ENCODE measurements at places on chromosomes 2 and 18.

DNA sequence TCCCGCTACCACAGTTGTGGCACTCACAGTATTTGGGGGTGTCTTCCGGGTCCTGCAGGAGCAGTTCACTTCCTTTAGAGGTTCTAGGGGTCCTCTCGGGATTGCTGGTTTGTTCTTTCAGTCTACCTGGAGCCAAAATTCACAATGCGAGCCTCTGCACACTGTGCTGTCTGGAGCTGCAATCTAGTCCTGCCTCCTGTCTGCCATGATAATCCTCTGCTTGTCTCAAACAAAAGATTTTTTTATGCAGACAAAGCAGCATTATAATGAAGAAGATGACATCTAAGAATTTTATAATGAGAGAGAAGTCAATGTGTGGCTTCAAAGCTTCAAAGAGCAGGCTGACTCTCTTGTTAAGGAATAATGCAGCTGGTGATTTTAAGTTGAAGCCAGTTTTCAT is 975.1 kb upstream of the GYPC start:
- no peak for DNase-seq

DNA sequence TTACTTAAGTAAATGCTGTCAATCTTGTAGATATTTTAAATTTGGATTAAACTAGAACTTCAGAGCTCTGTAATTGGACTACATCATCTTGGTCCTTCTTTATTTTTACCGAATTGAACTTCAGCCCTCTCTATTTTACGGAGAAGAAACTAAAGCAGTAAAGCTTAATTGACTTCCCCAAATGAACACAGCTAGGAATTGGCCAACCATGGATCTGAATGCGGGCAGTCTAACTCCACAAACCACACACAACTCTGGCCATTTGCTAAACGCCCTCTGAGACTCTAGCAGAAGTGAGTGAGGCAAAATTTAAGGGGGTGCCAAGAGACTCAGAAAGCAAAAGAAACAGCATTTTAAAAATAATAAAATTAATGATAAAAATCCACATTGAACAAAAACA is 86.3 kb upstream of the KCTD1 start:
- no peak for DNase-seq

DNA sequence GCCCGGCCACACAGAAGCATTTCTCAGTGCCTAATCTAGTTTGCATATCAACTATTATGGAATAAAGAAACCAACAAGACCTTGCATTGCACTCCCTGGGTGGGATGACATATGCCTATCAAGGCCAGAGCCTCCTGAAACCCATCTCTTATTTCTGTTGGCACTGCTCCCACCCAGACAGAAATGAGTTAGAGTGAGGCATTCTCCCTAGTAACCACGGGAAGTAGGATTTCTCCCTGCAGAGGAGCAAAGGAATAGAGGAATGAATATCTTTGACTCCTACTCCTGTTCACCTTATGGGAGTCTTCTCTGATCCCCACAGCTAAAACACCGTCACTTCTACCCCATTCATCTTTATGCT is 24.2 kb upstream of the SCYGR1 start:
- DNase-seq: no peak

- no peak for DNase-seq
Measured at GRCh38 chr2:88857274-88857741, 165.8 kb downstream of the RPIA start.

GRCh38 chr18:78309924-78310323 is 669.7 kb upstream of the SALL3 start:
- no peak for DNase-seq

- DNase-seq: no peak
Measured at GRCh38 chr2:120103723-120104467, 91.0 kb downstream of the EPB41L5 start.

GRCh38 chr2:214574084-214574781 is 163.4 kb downstream of the VWC2L start:
- no peak for DNase-seq

GRCh38 chr2:118154176-118154575 is 65.9 kb downstream of the INSIG2 start:
- DNase-seq: no peak

DNA sequence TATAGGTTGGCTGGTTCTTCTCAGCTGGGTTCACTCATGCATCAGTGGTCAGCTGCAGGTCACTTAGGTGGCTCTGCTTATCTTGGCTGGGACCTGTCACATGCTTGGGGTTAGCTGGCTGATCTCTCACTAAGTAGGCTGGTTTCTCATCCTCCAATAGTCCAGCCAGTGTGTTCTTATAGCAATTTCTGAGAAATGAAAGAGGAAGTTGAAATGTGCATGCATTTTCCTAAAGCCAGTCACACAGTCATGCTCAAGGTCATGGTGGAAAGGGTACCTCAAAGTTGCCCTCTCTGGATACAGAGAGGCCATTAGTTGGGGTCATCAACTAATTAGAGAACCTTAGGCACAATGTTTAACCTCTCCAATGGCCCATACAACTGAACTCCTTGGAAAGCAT is 64.4 kb downstream of the KLHL29 start:
- no peak for DNase-seq

DNA sequence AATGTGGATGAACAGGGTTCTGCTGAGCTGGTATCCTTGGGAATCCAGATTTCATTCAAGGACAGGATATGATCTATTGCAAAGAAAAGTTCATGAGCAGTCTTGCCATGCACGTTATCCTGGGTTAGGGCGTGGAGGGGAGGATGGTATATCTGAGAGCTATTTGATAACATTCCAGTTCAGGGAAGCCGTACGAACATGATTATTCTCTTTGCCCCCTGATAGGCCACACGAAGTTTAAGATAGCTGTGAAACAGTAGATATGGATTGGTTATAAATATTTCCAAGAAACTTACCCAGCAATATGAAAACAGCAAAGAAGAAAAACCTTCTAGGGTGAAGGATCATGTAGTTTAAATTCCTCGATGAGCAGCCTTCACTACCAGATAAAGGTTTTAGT is 171.9 kb downstream of the LTBP1 start:
- no peak for DNase-seq

DNA sequence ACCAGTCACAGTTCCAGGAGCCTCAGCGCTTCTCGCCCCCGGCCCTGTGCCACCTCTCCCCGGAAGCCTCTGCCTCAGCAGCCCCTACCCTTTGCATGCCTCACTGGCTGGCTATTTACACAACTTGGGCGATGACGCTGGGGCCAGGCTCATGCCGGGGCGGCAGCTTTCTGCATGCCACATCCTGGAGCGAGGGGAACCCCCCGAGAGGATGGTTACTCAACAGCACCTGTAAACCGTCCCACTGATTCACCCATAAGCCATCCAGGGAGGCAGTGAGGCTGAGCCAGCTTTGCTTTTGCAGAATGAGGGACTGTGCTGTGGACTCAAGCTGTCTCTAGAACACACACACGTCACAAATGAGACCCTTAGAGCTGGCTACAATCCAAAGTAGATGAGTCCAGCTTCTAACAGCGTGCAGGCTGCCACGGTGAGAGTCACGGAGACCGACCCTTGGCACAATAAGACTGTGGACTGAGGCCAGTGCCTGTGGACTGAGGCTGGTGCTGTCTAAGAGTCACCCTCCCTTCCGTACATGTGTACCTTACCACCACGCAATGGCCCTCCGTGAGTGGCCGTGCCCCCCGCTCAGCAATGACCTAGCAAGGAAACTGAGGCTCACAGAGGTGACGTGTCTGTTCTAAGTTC is 45.6 kb upstream of the ODC1 start:
- DNase-seq: peak; percentile 92

DNA sequence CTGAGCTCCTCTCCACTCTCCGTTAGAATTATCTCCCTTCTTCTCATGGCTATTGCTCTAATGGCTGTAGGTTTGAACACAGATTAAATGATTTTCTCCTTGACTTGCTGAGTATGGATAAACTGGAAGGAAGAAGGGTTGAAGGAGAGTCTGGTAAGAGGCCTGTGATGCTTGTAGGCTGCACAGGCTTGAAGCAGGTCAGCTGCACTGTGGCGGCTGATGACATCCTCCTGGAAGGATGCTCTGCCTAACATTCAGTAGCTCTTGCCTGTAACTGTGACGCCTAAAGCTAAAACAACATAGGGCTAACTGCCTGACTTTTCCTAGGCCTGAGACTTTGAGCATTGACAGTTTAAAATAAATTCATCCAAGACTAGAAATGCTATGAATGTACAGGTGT is 166.3 kb downstream of the MREG start:
- no peak for DNase-seq

- DNase-seq: no peak
Measured at GRCh38 chr2:39135690-39136259, 14.9 kb upstream of the SOS1 start.

DNA sequence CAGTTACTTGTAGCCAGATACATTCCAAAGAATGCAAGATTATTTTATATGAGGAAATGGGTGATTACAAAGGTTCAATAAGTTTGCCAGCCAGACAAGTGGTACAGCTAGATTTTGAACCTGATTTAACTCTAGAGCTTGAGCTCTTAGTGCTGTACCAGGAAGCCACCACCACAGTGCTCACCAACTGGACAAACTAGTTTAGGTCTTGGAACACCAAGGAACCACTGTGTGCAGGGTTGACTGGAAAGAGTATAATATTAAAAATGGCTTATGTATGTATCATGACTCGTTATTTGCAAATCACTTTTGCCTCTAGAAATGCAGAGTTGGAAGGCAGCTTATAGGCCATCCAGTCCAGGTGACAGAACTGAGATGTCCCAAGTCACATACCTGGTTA is 177.2 kb downstream of the TXNL1 start:
- no peak for DNase-seq

DNA sequence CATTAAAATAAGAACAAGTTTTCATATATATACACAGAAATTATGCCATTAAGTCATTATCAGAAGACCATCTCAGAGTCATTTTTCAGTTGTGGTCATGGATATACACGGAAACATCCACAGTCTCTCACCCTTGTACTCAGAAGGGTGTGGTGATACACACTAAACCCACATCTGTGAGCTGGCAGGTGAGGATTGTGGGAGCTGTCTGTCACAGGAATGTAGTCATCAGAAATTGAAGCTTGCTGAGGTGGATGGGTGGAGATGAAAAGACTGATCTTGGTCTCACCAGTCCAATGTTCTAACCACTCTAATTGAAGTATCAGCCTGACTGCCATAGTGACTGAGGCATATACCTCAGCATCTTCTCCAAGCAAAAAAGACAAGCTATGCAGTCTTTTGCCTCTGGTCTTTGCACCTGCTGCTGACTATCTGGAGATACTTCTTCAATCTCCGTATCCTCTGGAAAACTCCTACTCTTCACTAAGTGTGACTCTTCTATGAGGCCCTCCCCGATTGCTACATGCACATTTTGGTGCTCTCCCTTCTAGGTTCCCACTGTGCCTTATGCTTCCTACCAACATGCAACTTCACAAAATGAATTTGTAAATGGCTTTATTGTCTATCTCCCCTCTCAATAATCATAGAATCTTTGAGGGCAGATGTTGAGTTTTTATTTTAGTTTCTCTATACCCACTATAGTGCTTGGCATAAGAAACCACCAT is 232.8 kb downstream of the DYM start:
- DNase-seq: no peak

GRCh38 chr2:149670086-149670485 is 82.5 kb upstream of the MMADHC start:
- no peak for DNase-seq

DNA sequence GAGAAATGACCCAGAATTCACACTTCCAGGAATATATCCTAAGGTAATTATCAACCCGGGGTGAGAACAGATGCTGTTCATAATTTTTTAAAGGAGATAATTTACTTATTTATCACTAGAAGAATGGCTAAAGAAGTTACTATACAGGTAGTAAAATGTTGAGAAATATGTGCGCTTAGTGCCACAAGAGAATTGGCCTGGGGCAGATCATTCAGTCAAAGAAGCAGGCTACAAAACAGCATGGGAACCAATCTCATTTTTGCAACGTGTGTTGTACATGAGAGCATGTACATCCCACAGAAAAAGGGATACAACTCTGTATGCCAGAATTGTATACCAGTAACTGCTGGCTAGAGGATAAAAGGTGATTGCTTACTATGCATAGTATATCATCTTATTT is 75.2 kb downstream of the VIT start:
- no peak for DNase-seq

- DNase-seq: no peak
Measured at GRCh38 chr2:175062787-175063585, 57.8 kb upstream of the CHN1 start.

GRCh38 chr18:63292831-63293683 is 26.5 kb downstream of the BCL2 start:
- peak; percentile 85 for DNase-seq

DNA sequence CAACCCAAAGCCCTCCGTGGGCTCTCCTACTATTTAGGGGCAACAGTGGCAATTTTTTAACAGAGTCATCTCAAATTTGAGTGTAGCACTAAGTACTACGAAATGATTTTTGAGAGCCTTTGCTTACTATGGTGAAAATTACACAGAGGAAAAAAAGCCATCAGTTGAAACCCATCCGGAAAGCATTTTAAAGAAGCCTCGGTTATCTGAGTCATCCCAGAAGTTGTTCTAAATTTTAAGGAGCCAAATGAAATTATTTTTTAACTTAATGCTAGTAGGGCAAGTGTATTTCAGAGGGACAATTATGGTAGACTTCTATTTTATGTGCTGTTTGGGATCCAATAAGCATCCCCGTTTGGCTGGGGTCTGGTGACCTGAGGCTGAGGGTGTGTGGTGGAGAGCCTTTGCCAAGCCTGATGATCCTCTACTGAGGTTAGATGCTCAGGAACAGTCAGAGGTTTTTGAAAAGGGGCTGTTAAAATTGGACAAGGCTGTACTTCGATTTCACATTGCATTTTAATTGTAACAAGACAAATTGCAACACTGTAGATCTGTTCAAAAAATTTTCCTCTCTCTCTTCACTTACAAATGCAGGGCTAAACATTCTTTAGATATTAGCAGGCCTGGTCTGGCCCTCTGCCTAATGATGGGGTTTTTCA is 47.0 kb downstream of the RAPGEF4 start:
- no peak for DNase-seq

- DNase-seq: no peak
Measured at GRCh38 chr2:184610891-184611290, 12.6 kb downstream of the ZNF804A start.

DNA sequence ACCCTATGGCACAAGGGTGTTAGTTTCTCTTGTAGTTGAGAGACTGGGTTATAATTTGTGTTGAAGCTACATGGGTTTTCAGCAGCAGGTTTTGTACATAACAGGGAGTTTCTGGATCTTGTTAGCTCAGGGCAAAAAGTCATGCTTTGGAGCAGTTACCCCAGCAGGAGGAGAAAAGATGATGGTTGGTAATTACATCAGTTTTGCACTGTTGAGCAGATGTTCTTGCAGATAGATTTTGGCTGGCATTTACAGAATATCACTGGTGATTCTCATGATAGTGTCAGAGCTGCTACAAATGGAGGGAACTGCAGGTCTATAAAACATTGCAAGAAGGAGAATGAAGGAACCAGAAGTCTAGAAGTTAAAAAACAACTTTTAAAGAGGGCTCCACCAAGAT is 215.2 kb upstream of the ATP5MC3 start:
- no peak for DNase-seq

DNA sequence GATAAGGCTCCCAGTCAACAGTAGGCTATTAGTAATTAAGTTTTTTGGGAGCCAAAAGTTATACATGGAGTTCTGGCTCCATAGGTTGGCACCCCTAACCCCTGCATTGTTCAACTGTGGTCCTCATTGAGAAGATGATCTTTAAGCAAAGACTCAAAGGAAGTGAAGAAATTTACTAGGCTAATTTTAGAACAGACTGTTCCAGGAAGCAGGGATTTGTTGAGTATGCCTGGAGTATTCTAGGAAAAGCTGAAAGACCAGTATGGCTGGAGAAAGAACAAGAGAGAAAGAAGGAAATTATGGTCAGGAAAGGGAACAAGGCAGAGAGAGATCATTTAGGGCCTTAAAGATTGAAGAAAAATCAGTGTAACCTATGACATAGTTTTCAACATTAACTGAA is 125.1 kb downstream of the PMAIP1 start:
- no peak for DNase-seq

GRCh38 chr2:124333784-124334183 is 308.7 kb downstream of the CNTNAP5 start:
- DNase-seq: no peak
